ENCODE measurements at places on chromosomes 6 and 20.

DNA sequence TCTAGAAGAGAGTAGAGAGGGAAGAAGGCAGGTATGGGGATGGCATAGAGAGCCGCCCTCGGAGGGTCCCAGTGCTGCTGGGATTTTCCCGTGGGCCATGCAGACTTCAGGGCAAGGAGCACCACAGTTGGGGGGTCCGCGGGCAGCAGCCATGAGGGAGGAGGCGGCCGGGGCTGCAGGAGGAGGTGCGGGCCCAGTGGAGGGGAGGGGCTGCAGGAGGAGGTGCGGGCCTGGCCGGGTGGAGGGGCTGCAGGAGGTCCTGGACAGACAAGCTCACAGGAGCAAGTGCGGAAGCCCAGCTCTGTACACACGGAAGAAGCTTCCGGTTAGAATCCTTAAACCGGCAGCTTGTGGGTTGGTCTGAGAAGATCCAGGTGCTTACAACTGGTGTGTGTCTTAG lies 34.6 kb upstream of the CHRNA4 start:
- no peak for DNase-seq
- no peak overlapping the region for H3K4me3 ChIP-seq
- no peak overlapping the region for H3K27ac ChIP-seq
- no peaks in the 10 kb centered on the region for H3K4me1 ChIP-seq

- H3K27me3 ChIP-seq: no peaks in the 10 kb centered on the region
- H3K4me3 ChIP-seq: no peak overlapping the region
- H3K4me1 ChIP-seq: no peaks in the 10 kb centered on the region
- no peak overlapping the region for H3K27ac ChIP-seq
- peaks cover 7% of the 10 kb centered on the region for H3K36me3 ChIP-seq
- DNase-seq: no peak
Measured at GRCh38 chr6:100719883-100720682, 161.0 kb downstream of the ASCC3 start.

- no peak for DNase-seq
- no peak overlapping the region for H3K27ac ChIP-seq
- H3K27me3 ChIP-seq: no peaks in the 10 kb centered on the region
- no peaks in the 10 kb centered on the region for H3K36me3 ChIP-seq
- no peak overlapping the region for H3K4me3 ChIP-seq
- H3K4me1 ChIP-seq: no peaks in the 10 kb centered on the region
Measured at GRCh38 chr6:86964029-86964579, 26.8 kb downstream of the HTR1E start.

DNA sequence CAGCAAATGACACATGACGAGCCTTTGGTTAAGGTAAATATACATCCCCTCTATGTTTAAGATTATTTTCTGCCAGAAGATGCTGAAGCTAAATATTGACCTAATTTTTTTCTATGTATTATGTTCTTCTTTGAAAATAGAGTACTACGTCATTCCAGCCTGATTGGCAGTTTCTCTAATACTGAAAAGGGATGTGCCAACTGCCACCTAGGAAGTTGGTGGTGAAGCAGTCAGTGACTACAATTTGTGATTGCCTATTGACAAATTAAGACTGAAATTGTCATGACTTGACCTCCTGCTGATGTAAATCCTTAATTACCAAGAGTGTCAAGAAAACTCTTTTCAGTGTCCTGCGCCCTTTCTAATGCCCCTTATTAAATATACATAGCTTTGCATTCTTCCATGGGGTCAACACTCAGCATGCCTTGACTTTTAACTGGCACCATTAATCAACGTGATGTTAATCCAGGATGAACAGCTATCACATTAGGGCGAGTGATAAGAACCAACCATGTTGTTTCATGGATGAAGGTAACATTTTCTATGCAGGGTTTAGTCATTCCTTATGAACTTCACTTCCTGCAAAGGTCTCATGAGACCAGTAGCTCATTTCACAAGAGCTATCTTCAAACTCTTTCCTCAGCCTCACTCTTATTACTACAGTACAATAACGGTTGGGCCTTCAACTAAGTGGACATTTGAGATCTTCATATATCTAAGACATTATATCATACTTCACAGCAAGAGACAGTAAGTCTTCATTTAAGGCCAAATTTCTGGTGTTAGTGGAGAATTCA lies 22.5 kb upstream of the SGK1 start:
- no peak overlapping the region for H3K4me3 ChIP-seq
- no peaks in the 10 kb centered on the region for H3K36me3 ChIP-seq
- no peaks in the 10 kb centered on the region for H3K4me1 ChIP-seq
- no peaks in the 10 kb centered on the region for H3K27me3 ChIP-seq
- no peak for DNase-seq
- no peak overlapping the region for H3K27ac ChIP-seq

GRCh38 chr6:52341561-52342260 lies 20.2 kb upstream of the PAQR8 start:
- peaks cover 16% of the 10 kb centered on the region for H3K4me1 ChIP-seq
- H3K4me3 ChIP-seq: no peak overlapping the region
